ENCODE measurements at places on chromosomes 5 and 9.

DNA sequence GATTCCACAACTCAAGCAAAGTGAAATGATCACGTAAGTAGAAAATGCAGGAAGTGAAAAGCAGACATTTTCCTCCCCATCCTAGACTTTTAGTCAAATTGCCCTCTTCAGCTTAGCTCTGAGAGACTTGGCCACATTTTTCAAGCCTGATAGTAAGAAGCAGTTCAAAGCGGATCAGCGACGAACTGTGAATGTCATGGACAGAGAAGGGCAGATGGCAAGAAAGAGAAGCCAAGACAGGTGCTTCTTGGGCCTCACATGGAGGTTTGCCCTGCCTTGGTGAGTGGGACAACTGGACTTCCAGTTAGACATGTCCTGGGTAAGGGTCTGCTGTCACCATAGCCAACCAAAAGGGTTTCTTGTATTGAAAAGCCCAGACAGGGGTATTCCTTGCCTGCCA is 291.5 kb downstream of the MED10 start:
- DNase-seq, result no peak

DNA sequence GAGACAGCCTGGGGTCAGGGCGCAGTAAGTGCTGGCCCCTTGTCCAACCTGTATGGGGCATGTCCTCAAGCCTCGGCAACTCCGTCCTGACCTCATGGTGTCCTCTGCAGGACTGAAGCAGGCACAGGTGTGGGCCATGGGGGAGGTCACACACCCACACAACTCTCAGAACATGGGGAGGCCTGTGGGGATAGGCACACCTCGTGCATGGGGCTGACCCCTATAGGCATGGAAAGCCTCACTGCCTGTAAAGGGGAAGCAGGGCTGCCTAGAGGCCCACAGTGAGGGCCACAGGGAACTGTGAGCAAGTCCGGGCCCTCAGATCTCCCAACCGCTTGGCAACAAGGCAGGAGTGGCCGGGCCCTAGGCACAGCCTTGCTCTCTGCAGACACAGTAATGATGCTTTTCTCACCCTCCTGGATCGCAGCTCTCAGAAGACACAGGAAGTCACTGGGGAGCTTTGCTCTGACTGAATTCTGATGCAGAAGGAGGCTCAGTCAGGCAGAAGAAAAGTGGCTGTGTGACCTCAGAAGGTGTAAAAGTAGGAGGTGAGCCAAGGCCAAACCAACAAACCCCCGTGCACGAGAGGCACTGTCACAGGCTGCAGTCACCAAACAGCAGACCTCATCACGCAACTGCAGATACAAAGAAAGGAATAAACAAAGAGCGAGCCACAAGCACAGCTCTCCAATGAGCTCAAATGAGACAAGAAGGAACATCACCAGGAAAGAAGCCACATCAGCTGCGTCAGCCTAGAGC is 5.4 kb downstream of the IPPK start:
- no peak for DNase-seq

GRCh38 chr5:17694371-17694770 is 60.1 kb downstream of the TAF11L14 start:
- no peak for DNase-seq

GRCh38 chr9:117768750-117769395 is 64.7 kb downstream of the TLR4 start:
- no peak for DNase-seq

DNA sequence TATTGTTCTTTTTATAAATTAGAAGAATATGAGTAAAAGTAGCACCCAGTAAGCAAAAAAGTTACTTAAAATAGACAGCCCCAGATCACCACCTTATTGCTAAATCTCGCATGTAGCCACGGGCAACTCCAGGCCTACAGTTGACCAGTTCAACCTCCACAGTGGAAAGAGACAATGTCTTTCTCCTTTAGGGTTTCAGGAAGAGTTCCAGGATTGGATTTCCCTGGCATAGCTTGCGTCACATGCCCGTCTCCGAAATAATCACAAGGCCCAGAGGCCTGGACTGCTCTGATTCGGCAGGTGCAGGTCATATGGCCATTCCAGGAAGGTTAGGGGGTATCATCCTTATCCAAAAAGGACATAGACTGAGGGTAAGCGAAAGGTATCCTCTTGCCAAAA is 9.9 kb upstream of the PFDN1 start:
- no peak for DNase-seq

DNA sequence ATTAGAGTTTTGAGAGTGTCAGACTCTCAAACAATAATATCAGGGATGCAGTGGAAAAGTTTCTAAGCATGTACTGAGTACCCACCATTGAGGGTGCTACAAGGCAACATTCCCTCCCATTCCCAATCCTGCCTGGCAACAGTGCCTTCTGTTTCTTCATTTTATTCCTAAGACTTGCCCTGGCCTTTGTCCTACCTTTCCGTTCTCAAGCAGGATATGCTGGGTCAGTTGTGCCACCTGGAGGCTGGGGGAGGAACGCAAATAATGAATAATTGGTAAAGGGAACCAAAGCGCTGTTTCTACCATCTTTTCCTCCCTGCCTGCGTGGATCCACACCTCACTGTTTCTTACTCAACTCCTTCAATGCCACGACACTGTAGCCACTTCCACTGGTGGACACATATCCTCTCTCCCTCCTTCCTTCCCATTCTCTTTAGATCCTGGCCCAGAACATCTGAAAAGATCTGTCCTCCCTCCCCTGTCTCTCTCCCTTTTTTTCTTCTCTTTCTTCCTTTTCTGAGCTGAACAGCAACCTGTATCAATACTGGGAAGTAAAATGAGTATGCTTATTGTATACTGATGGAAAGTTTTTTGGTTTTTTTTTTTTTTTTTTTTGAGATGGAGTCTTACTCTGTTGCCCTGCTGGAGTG is 149.5 kb downstream of the C9orf152 start:
- DNase-seq, result peak; percentile 22

DNA sequence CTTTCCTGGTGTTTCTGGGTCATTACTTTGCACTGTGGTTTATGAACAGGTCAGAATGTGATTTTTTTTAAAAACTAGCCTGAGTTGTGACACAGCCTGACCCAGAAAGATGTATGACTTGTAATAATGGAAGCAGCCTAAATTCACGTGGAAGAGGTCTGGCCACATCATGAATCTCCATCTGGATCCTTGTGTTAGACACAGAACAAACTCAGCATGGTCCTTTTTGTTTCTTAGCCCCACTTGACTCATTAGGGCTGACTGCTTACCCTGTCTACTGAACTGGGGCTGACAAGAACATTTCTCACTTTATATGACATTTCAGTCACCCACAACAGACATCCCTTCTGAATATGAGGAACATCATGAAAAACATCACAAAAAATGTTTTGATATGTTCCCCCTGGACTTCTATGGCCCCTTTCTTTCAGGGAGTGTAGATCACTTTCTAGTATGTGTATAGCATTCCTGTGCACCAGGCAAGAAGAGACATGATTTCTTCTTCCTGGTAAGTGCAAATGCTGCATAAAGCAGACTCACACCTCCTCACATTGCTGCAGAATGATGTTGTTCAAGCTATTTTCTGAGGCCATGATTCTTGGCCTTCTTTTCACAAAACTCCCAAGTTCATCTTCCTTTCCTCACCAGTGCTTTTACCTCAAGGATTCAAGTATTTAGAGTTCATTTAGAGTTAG is 52.3 kb downstream of the ZNF622 start:
- no peak for DNase-seq

- DNase-seq, result no peak
Measured at GRCh38 chr9:110095776-110096175, 112.2 kb downstream of the C9orf152 start.

- no peak for DNase-seq
Measured at GRCh38 chr5:140213370-140213983, 38.5 kb downstream of the CYSTM1 start.

- DNase-seq, result no peak
Measured at GRCh38 chr5:180340856-180341255, 12.3 kb downstream of the GFPT2 start.

- no peak for DNase-seq
Measured at GRCh38 chr5:174503461-174504265, 220.7 kb upstream of the MSX2 start.

- DNase-seq, result no peak
Measured at GRCh38 chr9:95852059-95853032, 23.1 kb upstream of the ERCC6L2 start.

DNA sequence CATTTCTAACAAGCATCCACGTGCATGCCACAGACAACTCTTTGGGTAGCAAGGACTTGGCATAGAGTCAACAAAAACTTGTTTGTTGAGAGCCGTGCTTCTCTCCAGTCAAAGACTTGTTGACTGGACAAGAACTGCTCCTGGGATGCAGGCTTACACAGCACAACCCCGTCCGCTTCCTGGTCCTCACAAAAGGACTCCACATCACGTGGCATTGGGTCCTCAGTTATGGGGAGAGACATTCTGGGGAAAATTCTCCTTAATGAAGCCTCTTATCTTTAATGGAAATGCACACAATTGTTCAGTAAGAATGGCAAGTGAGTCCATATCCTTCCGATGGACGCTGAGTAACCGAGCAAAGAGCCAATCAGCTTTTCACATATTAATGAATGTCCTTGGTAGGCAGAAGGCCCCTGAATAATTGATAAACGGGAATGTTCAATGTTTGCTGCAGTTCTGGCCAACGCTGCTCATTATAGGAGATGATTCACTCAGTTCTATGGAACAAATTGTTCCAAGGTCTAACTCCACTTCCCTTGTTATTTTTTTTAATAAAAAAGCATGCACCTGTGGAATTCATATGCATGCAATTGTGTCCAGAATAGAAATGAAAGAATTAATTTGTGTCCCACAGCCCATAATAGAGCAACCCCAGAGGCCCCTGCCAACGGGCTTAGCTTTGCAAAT is 97.0 kb upstream of the ZNF366 start:
- DNase-seq, result no peak

- no peak for DNase-seq
Measured at GRCh38 chr9:16150938-16151650, 598.3 kb downstream of the CCDC171 start.

- no peak for DNase-seq
Measured at GRCh38 chr5:173001229-173001841, 17.8 kb downstream of the ATP6V0E1 start.

- DNase-seq, result no peak
Measured at GRCh38 chr5:3742750-3743149, 147.1 kb downstream of the IRX1 start.

DNA sequence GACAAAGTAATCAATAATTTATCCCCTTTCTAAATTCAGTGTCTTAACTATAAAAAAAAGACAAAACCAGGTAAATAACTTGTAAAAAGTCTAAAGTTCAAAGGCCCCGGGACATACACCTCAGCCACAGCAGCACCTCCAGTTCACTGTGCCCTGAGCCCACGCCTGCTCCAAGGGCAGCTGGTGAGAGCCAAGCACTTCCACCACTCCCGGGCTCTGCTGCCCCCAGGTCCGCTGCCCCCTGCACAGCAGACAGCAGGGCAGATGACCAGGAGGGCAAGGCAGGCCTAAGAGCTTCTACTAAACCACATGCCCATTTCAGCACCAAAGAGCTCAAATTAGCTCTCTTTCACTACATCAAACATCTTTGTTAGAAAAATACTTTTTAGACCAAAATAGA is 91.9 kb downstream of the CAMSAP1 start:
- no peak for DNase-seq

DNA sequence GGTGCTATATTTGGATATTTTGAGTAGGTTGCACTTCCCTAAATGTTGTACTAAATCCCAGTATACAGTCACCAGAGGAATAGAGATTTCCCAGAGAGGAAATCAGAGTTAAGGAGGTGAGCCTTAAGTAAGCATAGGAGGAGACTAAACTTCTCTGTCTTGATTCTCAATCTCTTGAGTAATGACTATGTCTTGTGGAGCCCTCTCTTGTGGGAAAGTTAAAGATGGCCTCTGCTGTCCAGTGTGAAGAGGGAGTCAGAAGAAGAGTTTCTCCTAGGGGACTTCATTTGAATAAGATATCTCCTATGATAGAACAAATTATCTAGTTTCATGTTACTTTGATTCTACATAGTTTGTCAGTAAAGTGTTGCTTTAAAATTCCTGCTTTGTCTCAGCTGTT is 502.5 kb downstream of the PDE4D start:
- no peak for DNase-seq

DNA sequence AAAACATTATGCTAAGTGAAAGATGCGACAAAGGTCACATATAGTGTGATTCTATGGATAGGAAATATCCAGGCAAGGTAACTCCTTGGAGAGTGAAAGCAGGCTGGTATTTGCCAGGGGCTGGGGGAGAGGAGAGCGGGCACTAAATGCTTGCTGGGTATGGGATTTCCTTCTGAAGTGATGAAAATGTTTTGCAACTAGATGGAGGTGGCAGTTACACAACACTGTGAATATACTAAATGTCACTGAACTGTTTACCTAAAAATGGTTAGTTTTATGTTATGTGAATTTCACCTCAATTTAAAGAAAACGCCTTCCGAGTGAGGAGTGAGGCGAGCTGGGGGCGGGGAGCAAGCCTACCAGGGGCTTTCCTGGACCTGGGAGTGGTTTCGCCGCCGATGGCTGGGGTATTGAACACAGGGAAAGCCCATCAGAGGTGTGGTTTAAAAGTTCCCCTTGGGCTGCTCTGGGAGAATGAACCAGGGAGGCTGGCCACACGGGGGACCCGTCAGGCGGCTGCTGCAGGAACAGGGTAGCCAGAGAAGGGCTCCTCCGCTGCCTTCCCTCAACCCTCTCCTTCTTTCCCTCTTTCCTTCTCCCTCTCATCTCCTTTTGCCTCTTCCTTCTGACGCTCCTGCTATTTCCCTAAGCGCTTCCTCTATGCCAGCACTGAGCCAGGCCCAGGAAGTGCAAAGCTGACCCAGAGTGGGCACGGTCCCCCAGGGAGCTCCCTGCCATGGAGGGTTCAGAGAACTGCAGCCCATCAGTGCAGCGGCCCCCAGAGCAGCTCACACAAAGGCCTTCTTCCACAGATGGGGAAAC is 4.9 kb downstream of the AKNA start:
- peak; percentile 67 for DNase-seq

GRCh38 chr5:56595566-56595965 is 219.8 kb upstream of the MAP3K1 start:
- DNase-seq, result no peak

- DNase-seq, result no peak
Measured at GRCh38 chr9:32136700-32137339, 247.6 kb upstream of the ACO1 start.

DNA sequence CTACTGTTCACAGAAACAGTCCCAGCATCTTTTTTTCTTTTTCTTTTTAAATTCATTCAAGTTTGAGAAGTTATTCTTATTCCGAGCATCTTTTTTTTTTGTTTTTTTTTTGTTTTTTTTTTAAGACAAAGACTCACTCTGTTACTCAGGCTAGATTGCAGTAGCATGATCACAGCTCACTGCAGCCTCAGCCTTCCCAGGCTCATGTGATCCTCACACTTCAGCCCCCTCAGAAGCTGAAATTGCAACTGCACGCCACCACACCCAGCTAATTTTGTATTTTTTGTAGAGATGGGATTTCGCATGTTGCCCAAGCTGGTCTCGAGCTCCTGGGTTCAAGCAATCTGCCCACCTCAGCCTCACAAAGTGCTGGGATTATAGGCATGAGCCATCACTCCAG is 36.4 kb upstream of the CHD1 start:
- DNase-seq, result no peak

DNA sequence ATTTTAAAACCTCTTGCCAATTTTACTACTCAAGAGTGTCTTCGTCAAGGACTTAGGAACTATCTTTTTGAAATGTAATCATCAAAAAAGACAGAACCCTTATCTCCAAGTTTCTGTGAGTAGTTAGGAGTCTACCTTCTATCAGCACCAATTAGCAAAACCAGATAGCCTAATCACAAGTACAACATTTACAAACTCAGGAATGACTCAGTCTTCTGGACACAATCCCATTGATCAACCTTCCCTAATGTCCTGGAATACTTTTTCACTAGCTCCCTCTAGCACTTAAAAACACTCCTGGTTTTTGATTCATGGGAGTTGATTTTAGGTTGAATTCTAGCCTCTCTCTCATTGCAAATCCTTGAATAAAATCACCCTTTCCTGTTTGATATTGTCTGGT is 680.7 kb downstream of the PRR16 start:
- DNase-seq, result no peak

- DNase-seq, result no peak
Measured at GRCh38 chr5:95743232-95743631, 12.1 kb downstream of the RHOBTB3 start.

Measured in activated T-cell treated with anti-CD3 and anti-CD28 coated beads for 48 hours (primary cell).